ENCODE measurements at places on chromosomes 5 and 9.

DNA sequence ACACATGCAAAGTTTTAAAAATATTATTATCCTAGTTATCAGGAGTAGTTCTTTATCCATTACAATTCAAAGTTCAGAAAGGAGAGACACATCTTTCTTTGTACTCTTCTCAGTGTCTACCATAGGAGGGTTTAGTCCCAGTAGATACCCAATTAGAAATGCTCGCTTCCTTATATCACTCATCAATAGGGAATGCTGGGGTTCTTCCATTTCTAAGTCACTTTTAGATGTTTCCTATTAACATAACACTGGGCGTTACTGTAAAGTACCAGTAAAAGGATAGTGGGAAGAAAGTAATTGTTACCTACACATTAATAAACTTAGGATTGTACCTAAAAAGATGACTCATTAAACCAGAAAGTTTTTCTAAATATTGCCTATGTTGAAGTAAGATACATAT, 348.3 kb upstream of the CDH6 start:
- DNase-seq, result no peak

DNA sequence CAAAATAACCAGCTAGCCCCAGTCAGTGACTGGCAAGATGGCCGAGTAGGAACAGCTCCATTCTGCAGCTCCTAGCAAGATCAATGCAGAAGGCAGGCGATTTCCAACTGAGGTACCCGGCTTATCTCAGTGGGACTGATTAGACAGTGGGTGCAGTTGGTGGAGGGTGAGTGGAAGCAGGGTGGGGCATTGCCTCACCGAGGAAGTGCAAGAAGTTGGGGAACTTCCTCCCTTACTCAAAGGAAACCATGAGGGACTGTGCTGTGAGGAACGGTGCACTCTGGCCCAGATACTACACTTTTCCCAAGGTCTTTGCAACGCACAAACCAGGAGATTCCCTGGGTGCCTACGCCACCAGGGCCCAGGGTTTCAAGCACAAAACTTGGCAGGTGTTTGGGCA, 9.6 kb upstream of the BTNL8 start:
- no peak for DNase-seq

GRCh38 chr9:95433096-95433819, 83.5 kb downstream of the PTCH1 start:
- no peak for DNase-seq

DNA sequence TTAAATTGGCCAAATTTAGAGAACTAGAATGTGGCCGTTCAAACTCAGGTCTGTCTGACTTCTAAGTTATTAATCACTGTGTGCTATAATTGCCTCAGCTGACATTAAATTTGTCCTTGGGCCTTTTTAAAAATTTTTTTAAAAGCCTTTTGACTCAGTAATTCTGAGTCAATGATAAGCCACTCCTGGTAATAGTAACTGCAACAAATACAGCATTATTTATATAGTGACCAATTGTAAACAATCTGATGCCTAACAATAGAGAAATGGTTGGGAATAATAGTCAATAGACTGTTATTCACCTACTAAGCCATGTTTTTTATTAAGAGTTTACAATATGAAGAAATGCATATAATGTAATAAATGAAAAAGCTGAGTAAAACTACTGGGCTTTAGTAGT, 70.9 kb upstream of the FSD1L start:
- no peak for DNase-seq

DNA sequence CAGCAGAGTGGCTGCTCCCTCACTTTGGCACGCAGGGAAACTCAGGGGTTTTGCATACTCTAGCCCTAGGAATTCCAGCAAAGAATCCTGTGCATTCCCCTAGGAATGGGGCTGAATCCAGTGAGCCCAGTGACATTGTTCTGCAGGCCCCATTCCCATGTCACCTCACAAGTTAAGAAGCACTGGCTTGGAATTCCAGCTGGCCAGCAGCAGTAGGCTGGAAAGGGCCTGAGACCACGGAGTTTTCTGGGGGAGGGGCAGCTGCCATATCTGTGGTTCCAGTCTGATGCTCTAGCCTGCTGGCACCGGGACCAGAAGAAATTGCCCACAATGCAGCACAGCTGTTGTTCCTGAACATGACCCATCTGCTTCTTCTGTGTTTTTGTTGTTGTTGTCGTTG, 217.6 kb upstream of the DMRTA1 start:
- DNase-seq, result no peak

GRCh38 chr9:37364751-37365360, 57.6 kb upstream of the GRHPR start:
- DNase-seq, result no peak

GRCh38 chr5:42074353-42074752, 149.3 kb downstream of the FBXO4 start:
- no peak for DNase-seq

GRCh38 chr5:178839319-178839704, 20.4 kb upstream of the ZNF354B start:
- peak; percentile 6 for DNase-seq

- no peak for DNase-seq
Observed at GRCh38 chr5:142959683-142960657, 189.8 kb downstream of the ARHGAP26 start.

DNA sequence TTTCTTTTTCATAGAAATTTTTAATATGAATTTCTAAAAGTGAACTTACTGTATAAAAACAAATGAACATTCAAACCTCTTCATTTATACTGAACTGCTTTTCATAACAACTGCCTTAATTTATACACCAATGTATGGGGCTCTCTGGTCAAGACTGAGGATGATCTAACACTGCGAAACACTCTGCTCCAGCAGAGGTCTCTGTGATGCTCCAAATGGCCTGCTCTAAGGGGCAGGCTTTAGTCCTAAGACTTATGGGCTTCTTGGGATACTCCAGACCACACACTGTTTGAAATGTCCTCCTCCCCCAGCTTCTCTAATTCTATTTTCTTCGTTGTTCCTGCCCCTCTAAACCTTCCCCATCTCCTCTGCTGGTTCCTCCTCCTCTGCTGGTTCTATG, 58.5 kb downstream of the LIFR start:
- peak; percentile 14 for DNase-seq

DNA sequence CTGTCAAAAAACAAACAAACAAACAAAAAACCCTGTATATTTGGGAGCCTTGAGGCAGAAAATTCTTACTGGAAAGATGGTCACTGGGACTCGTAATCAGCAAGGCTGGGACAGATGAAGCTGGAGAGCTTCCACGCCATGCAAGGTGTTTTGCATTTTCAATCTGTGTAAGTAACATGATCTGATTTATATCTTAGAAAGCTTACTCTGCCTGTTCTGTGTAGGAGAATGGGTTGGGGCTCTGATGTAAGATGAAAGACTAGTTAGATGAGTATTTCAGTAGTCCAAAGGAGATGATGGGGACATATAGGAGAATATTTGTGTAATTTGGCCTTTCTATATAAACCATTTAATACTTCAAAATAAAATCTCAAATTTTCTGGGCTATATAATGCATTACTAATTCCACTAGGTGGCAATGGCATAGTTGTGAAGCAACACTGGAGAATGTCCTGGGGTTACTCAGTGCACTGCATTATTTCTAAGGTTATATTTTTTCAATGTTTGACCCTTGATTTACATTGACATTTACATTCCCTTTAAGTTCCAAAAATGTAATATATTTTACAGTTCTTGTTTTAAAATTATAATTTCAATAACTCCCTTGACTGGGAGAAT, 21.9 kb upstream of the FSD1L start:
- no peak for DNase-seq

DNA sequence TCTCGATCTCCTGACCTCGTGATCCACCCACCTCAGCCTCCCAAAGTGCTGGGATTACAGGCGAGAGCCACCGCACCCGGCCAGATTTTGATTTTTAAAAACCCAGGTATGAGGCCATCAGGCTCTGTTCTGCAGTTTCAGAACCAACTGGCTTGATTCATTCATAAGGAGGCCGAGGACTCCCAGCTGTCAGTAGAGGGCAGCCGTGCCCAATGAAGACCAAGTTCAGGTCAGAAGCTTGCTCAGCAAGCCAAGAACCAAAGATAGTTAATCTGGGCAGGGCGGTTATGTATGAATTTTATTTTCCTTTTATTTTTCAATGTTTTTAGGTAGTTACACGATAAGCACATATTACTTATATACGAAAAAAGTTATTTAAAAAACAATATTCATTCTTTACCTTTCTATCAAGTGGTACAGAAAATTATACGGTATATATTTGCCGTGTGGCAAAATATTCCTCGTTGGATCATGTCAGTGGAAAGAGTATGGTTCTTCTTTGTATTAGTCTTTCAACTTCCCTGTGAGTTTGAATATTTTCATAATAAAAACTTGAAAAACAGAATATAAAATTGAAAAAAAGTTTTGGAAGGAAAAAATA, 18.0 kb downstream of the MGAT1 start:
- DNase-seq, result no peak

- DNase-seq, result no peak
Observed at GRCh38 chr9:86945728-86946200, 1.5 kb downstream of the GAS1 start.

DNA sequence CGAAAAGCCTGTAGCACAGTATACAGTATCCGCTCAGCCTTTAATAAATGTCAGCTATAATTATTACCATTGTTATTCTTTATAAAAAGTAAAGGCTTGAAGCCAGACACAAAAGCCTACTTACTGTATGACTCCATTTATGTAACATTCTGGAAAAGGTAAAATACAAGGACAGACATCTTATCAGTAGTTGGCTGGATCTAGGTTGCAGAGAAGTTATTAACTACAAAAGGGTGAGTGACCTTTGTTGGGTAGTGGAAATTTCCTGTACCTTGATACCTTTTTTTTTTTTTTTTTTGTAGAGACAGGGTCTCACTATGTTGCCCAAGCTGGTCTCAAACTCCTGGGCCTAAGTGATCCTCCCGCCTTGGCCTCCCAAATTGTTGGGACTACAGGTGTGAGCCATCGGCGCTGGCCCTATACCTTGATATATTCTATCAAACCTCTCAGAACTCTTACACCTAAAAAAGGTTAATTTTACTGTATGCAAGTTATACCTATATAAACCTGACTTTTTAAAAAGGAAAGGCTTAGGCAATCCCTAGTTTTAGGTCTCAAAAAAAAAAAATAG, 6.0 kb downstream of the HDAC3 start:
- DNase-seq, result no peak

- DNase-seq, result no peak
Observed at GRCh38 chr5:120604884-120605283, 140.8 kb downstream of the PRR16 start.

DNA sequence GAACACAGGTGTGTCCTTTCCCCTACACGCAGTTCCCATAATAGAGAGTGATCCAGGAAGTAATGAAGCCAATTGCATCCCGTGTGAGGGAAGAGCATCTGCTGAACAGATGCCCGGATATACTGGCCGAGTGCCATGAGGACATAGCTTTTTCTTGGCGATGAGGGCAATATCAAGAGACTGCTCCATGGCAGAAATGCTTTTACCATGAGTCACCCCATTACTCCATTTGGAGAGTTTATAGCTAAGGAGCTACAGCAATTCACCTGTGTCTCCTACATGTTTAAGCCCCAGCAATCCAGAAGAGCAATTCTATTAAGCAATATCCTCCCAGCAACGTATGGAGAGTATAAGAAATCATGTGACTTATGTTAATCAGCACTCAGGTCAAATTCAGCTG, 222.0 kb upstream of the KLF4 start:
- no peak for DNase-seq

DNA sequence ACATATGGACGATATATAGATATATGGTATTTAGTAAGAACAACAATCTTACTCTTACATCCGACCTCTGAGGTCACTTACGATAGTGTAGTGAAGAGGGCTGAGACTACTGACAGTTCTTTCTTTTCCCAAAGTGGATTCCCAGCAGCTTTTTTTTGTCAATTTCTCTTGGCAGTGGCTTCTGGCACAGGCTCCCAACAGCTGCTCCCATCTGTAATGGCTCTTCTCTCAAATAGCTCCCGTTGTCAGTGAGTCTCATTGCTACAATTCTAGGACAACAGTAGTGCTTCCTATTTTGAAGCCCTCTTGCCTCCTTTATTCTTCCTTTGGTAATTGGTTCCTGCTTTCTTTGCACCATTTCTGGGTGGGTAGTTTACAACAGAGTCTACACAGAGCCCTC, 68.4 kb downstream of the SLC25A46 start:
- no peak for DNase-seq

DNA sequence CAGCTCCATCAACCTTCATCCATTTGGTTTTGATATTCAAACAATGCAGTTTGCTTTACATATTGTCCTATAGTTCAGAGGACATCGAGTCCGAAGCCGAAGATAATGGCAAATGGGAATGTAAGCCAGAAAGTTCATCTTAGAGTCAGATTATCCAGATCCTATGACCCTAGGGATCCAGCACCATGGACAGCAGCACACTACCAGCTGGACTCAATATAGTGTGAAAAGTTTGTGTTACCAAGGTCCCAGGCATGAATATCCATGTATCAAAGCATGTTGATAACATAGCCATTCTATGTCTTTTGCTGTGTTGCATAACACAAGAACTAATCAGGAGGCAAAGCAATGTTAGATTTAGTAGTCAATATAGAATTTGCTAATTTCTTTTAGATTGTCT, 46.3 kb downstream of the FSTL4 start:
- DNase-seq, result no peak

GRCh38 chr9:15156241-15156640, 150.8 kb downstream of the TTC39B start:
- DNase-seq, result no peak

DNA sequence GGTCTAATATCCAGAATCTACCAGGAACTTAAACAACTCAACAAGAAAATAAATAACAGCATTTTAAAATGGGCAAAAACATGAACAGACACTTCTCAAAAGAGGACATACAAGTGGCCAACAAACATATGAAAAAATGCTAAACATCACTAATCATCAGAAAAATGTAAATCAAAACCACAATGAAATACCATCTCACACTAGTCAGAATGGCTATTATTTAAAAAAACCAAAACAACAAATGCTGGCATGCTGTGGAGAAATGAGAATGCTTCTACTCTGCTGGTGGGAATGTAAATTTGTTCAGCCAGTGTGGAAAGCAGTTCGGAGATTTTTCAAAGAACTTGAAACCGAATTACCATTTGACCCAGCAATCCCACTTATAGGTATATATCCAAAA, 63.1 kb downstream of the ADAMTS6 start:
- no peak for DNase-seq

DNA sequence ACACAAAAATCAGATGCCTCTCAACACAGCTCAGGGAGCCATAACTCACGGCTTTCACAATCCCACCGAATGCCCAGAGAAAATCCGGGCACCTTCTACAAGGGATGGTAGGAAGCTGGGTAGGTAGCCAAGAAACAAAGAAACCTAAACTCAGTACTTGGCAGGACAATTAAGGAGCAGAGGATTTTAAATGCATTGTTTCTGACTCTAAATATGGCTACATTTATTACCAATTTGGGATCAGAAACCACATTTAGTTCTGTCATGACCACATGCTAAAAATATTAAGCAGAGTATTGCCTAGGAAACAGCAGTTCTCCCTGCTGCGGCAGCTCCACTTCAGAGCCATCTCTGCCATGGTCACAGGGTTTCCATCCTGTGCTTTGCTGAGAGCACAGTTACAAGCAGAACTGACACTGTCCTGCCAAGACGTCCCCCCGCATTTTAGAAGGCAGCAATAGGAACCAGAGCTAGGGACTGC, 57.5 kb downstream of the SIL1 start:
- DNase-seq, result no peak

- no peak for DNase-seq
Observed at GRCh38 chr9:134099123-134099761, 31.4 kb upstream of the BRD3 start.

Data from putamen (tissue), 1 donor.